ENCODE measurements at places on chromosomes 7 and 10. TPM values are rescaled to one million over a fixed set of nuclear protein-coding genes. Genes with fewer than 3 reads are reported as not detected.

NPTX2 gene
- 2.4 TPM for total RNA-seq

- peak; percentile 23 for DNase-seq
Measured at GRCh38 chr7:27953361-27953760, 213.4 kb downstream of the TAX1BP1 start.

- peak; percentile 35 for DNase-seq
Measured at GRCh38 chr7:101718363-101719122, 89.4 kb upstream of the MYL10 start.

- no peak for DNase-seq
Measured at GRCh38 chr7:135322571-135323340, 89.1 kb downstream of the STRA8 start.

All from astrocyte (in vitro differentiated cells and primary cell).